ENCODE measurements at places on chromosomes 2 and 18.

GRCh38 chr2:191686729-191687128 is 8.8 kb downstream of the NABP1 start:
- no peak for DNase-seq

DNA sequence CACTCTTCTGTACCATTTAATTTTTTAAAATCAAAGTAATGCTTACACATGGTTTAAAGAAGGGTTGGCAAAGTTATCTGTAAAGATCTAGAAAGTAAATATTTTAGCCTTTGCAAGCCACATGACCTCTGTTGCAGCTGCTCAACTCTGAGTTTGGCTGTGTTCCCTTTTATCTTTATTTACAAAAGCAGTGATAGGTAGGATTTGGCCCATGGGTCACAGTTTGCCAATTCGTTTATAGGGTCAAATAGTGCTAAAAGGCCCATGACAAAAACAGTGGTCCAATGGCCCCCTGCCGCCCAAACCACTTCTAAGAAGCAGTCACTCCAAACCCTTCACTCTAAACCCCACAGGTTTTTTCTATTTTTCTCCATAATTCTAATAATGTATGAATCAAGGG is 124.8 kb downstream of the PARD3B start:
- no peak for DNase-seq

GRCh38 chr2:63092401-63092800 is 41.8 kb downstream of the OTX1 start:
- DNase-seq, result no peak

DNA sequence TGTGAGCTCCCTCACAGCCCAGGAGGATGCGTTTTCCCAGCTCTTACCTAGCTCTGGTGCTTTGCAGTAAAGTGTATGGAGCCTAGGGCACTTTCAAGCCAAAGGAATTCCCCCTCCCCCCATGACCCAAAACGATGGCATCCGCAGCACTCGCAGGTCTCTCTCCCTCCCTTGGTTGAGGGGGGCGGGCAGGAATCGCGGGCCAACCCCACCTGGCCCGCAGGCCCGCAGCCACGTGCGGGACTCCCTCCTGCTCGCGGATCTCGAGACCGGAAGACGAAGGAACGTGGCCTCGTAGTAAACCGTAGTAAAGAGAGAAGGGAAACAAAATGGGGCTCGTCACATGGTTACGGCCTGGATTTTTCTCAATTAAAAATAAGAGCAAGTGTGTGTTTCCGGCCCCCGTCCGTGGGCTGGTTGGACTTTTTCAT is 8.5 kb downstream of the IRS1 start:
- peak; percentile 28 for DNase-seq

GRCh38 chr18:66616523-66616983 is 12.7 kb upstream of the CDH19 start:
- no peak for DNase-seq

DNA sequence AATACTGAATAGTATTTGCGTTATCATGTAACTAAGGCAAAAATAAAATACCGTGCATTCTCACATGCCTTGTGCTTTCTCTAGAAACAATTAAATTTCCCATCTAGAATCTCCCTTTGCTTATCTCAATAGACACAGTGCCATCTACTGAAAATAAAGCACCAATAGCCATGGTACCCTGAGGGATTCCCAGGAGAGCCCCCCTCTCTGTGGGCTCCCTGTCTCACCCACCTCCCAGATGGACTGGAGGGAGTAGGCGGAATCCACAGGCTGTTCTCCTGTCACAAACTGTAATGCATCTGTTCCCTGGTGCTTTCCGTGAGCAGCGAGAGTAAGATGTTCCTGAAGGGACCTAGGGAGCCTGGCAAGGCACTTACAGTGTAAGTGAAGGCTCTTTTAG is 112.4 kb upstream of the UPP2 start:
- no peak for DNase-seq

GRCh38 chr18:34342960-34343359 is 118.2 kb upstream of the NOL4 start:
- no peak for DNase-seq

DNA sequence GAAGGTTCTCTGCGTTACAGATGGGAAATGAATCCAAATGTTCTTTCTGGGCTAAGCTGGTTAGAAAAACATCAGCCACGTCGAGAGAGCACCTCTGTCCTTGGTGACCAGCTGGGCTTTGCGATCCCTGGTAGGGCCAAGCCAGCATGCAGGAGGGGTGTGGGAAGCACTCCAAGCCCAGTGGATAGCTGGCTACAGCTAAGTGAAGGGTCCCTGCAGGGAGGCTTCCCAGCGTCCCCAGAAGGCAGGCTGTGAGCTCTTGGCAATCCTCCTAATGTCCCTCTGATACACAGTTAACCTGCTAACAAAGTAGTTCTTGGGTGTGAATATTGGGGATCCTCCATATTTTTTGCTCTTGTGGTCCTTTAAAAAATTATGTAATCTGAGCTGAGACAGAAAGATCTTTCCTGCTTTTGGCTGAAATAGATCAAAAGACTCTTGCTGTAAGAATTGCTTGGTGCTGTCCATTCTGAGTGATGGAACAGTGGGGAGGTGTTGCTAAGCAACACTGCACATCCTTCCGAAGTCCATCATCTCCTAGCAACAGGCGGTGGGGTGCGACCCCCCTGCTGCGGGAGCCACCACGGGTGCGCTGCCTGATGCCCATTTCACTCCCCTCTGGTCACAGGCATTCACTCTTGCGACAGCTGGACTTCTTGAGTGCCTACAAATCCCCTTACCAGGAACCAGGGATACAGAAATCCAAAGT is 88.5 kb upstream of the UXS1 start:
- no peak for DNase-seq

DNA sequence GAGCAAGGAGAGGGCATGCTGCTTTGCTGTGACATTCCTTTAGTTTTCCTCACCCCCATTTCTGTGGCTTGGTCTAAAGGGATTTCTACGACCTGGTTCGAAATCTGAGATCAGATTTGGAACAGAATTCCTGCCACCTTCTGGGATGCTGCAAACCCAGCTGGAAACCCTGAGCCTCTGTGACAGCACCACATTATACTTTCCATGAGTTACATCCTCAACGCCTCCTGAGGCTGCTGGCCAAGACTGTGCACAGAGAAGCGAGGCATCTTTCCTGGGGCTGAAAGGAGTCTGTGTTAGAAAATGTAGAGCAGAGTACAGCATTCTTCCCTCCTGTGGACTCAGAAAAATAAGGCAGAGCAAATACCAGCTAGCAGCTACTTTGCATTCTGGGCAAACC is 138.1 kb upstream of the CHAC2 start:
- no peak for DNase-seq

GRCh38 chr18:60018618-60019462 is 119.0 kb downstream of the PMAIP1 start:
- no peak for DNase-seq

DNA sequence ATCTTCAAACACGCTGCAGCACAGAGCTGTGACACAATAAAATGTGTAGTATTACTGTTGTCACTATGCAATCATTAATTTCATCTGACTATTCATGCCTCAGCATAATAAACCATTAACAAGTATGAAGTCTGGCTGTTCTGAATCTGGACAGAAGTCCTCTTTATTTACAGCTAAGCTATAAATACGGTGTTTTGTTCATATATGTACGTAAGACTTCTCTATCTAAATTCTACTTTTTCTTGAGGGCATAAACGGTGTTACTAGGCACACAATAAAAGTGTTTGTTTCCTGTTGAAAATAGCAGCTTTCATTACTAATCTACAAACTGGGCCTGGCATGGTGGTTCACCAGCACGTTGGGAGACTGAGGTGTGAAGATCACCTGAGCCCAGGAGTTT is 443.8 kb downstream of the NCKAP5 start:
- DNase-seq, result no peak

DNA sequence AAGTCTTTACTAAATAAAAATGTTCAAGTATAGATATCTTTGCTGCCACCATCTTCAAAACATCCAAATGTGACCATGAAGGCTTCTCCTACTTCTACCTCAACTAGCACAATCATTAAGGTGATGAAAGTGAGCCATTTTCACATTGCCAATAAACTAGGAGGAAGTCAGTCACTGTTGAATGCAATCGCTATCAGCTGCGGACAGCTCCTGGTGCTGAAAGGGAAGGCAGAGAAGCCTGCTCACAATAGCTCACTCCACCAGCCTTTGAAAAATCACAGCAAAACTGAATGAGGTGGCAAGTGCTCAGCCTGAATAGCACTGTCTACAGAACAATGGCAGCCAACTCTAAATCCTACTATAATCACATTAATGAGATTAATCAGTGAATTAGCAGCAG is 2.2 kb downstream of the MYT1L start:
- DNase-seq, result no peak

Data from stimulated activated CD4-positive, alpha-beta T cell treated with anti-CD3 and anti-CD28 coated beads, Interleukin-15, amount 100 ng/mL, for 1 hour (primary cell).